ENCODE measurements at places on chromosomes 7 and 10. TPM values are rescaled to one million over a fixed set of nuclear protein-coding genes. Genes with fewer than 3 reads are reported as not detected.

The NOS3 gene
- 4.6 TPM for total RNA-seq

The LRRC18 gene
- total RNA-seq, result not detected

The HYAL4 gene
- 1.3 TPM for total RNA-seq

The GIMAP8 gene
- total RNA-seq, result under 0.01 TPM

The RP9 gene
- 6.4 TPM for total RNA-seq

The MINDY4 gene
- total RNA-seq, result 18.3 TPM

The SPAG6 gene
- not detected for total RNA-seq

The DYDC2 gene
- total RNA-seq, result not detected

The RGR gene
- total RNA-seq, result not detected

The ADGRA1 gene
- total RNA-seq, result not detected

The GIMAP6 gene
- not detected for total RNA-seq

The PPP1R3C gene
- total RNA-seq, result 105 TPM

The IRF5 gene
- not detected for total RNA-seq

The MGMT gene
- 5.9 TPM for total RNA-seq

The HSPA12A gene
- 12.9 TPM for total RNA-seq

The CDHR1 gene
- not detected for total RNA-seq

The MKX gene
- 0.14 TPM for total RNA-seq

The SDK1 gene
- total RNA-seq, result 1.1 TPM

The NPSR1 gene
- total RNA-seq, result not detected

The GPR146 gene
- 0.14 TPM for total RNA-seq

The CYTH3 gene
- 27.6 TPM for total RNA-seq

The NKX2-3 gene
- total RNA-seq, result not detected

The FAM237B gene
- not detected for total RNA-seq

The H2BK1 gene
- not detected for total RNA-seq

Measured in placental pericyte (primary cell).